Urothelium cell line (cell line): ENCODE measurements at places on chromosomes 3 and 15.

DNA sequence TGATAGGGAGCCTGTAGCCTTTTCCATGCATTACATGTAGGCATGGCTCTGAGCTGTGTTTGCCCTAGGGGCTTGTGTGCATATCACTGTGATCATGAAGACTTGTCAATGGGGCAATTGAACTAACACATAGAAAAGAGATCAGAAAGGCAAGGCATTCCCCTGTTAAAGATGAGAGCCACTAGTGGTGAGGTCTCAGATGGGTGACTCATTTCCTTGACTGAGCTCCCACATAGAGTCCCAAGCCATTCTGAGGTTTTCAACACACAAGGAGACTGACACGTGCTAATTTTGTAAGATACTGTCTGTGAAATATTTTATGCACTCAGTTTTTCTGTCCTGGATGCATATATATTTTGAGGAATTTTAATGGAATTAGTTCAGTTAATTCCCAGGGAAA, 53.8 kb downstream of the SAMMSON start:
- DNase-seq = peak; percentile 45

DNA sequence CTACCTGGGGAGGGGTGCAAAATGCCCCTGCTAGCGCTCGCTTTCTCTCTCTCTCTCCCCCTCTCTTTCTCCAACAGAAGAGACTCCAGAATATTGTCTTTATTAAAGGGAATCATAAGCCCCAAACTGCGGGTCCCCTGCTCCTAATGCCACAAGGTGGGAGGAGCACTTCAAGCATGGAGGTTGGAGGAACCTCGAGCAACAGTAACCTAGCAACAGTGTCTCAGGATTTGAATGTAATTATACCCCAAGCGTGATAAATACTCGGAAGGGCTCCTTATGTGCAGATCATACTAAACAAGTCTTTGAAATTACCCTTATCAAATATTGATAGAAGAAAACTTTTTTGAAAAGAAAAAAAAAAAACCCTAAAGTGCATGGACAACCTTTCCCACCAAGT, 582.2 kb upstream of the PPP2R3A start:
- no peak for DNase-seq

DNA sequence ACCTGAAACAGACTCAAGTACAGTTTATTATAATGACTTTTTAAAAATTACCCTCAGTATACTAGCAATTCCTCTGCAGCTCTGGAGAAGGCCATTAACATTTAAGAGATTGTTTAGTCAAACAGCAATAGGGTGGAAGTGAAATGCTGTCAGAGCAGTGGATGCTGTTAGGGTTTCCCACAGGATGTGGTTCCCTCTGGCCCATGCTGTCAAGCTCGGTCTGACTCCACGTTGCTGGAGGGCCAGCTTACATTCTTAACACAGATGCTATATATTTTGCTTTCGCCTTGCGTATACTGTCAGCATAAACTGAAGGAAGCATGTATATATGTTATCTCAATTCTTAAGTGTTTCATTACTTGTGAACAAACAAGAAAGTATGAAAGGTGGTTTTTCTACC, 231.1 kb upstream of the COL8A1 start:
- DNase-seq = no peak

- DNase-seq = no peak
Observed at GRCh38 chr3:13332158-13332557, 88.0 kb downstream of the NUP210 start.

DNA sequence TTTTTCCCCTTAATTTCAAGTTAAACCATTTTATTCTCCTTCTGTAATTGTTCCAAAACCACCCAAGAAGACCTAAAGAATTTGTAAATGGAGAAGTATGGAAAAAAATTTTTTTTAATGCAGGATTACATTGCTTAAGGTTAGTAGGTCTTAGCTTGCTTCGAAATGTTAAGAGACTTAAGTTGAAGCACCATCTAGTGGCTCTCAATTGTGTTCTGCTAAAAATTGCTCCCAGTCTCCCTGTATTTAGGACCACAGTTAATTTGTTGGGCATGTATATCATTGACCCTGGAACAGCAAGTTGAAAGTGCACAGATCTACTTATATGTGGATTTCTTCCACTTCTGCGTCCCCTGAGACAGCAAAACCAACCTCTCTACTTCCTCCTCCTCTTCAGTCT, 32.4 kb downstream of the CD200R1L start:
- DNase-seq = peak; percentile 20

DNA sequence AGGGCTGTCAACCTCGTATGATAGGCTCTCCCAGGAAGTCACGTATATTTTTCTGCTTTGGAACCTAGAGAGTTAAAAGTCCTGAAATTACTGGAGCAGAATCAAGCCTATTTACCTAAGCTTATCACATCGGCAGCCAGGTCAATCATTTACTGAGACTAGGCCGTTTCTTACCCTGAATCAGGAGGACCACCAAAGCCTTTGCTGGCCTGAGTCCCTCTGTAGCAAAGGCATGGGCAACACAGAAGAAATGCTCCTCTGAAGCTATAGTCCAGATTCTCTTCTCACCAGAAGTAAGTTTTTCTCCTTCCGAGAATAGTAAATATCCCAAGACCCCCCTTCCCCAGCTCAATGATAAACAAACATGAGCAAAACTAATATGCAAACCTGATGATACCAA, 125.9 kb upstream of the PHLDB2 start:
- DNase-seq = no peak

DNA sequence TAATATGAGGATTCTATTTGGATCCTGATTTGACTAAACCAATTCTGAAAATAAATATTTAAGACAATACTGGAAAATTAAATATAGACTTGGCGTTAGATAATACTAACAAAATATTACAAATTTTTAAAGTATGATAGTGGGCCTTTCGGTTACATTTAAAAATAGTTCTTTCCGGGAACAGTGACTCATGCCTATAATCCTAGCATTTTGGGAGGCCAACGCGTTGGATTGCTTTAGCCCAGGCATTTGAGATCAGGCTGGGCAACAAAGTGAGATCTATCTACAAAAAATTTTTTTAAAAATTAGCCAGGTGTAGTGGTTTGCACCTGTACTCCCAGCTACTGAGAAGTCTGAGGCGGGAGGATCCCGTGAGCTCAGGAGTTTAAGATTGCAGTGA, 30.3 kb upstream of the GADL1 start:
- no peak for DNase-seq

GRCh38 chr3:71901645-71902044, 116.7 kb upstream of the PROK2 start:
- no peak for DNase-seq
